Dermis blood vessel endothelial cell (primary cell): ENCODE measurements at places on chromosomes 4 and X. TPM values are rescaled to one million over a fixed set of nuclear protein-coding genes. Genes with fewer than 3 reads are reported as not detected.
A peak's percentile ranks its signal among the peaks of the same experiment; 100 is the strongest.

- no peak for DNase-seq
Measured at GRCh38 chr4:87919941-87920340, 55.6 kb upstream of the SPP1 start.

- no peak for DNase-seq
Measured at GRCh38 chrX:38006778-38007177, 425 bp downstream of the SYTL5 start.

DNA sequence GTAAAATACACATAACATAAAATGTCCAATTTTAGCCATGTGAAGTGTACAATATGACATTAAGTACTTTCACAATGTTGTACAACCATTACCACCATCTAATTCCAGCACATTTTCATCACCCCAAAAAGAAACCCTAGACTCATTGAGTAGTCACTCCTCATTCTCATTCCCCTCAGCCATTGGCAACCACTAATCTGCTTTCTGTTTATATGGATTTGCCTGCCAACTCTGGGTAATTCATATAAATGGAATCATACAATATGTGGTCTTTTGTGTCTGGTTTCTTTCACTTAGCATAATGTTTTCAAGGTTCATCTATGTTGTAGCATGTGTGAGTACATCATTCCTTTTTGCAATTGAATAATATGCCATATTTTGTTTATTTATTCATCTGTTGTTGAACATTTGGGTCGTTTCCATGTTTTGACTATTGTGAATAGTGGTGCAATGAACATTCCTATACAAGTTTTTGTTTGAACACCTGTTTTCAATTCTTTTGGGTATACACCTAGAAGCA, 43.0 kb downstream of the EIF2S3 start:
- DNase-seq = no peak

GRCh38 chrX:41180194-41180908, 95.1 kb downstream of the USP9X start:
- peak; percentile 76 for DNase-seq

DNA sequence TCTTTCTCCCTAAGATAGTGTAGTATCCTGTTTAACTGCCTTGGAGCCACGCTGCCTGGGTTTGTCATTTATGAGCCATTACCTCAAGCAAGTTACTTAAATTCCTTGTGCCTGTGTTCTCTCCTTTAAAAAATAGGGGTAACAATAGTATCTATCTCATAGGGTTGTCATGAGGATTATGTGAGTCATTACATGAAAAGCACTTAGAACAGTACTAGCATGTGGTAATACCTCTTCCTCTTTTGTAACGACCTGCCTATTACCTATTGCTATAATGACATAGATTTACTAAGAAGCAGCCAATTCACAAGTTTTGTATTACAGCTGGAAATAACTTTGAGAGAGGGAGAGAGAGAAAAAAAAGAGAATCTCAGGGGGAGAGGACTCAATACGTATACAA, 834.7 kb downstream of the RAPGEF2 start:
- DNase-seq = no peak

GRCh38 chrX:136608295-136608933, 39.5 kb upstream of the CD40LG start:
- DNase-seq = peak; percentile 18

- DNase-seq = no peak
Measured at GRCh38 chr4:156638334-156638733, 333.3 kb downstream of the PDGFC start.

DNA sequence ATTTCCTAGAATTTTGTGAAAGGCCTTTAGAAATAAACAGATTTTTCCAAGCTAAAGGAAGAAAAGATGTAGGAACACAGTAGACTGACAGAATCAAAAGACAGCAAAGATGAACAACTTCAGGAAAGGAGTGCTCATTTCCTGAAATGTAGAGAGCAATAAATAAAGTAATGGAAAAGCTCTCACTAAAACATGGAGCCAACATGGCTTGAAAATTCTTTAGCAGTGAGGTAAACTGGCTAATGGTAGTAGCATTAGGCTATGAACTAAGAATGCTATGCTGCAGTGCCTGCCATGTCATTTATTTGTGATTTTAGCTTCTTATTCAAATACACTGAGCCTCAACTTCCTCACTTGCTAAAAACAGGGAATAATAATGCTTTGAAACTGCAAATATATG, 108.7 kb downstream of the IQCM start:
- no peak for DNase-seq

GRCh38 chr4:83170952-83171399, 56.4 kb upstream of the PLAC8 start:
- DNase-seq = peak; percentile 68

- no peak for DNase-seq
Measured at GRCh38 chr4:72631296-72631695, 62.3 kb upstream of the ADAMTS3 start.

DNA sequence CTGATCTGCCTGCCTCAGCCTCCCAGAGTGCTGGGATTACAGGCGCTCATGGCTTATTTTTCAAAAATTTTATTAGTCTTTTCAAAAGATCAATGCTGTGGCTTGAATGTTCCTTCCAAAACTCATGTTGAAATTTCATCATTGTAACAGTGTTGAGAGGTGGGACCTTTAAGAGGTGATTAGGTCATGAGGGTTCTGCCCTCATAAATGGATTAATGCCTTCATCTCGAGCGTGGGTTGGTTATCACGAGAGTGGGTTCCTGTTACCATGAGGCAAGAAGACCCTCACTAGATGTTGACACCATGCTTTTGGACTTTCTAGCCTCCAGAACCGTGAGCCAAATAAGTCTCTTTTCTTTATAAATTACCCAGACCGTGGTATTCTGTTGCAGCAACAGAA, 30.3 kb downstream of the EIF2S3 start:
- DNase-seq = no peak

GRCh38 chrX:7223271-7223670, 75.3 kb upstream of the PUDP start:
- no peak for DNase-seq

DNA sequence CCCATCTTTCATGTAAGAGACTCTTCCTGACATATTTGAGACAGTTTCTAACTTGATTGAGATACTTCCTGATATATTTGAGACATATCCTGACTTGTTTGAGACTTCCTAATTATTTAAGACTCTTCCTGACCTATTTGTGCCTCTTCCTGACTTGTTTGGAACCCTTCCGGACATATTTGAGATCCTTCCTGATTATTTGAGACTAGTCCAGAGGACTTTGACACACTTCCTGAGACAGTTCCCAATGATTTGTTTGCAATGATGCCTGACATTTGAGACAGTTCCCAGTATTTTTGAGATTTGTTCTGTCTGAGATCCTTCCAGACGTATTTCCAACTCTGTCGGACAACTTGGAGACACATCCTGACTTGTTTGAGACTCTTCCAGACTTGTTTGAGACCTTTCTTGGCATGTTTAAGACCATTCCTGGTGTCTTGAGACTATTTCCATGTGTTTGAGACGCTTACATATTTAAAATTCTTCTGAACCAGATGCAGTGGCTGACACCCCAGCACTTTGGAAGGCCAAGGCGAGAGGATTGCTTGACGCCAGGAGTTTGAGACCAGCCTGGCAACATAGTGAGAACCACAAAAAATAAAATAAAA, 118.9 kb upstream of the USP9X start:
- DNase-seq = peak; percentile 19

FANCB gene
- 5.1 and 6.8 TPM in 2 replicates for total RNA-seq

INTS12 gene
- 14.0 and 14.1 TPM in 2 replicates for total RNA-seq

PABPC5 gene
- 1.2 and 2.0 TPM in 2 replicates for total RNA-seq

DKK2 gene
- not detected in 2 replicates for total RNA-seq

GATA1 gene
- not detected in 2 replicates for total RNA-seq
